ENCODE measurements at places on chromosomes 12 and 14.

DNA sequence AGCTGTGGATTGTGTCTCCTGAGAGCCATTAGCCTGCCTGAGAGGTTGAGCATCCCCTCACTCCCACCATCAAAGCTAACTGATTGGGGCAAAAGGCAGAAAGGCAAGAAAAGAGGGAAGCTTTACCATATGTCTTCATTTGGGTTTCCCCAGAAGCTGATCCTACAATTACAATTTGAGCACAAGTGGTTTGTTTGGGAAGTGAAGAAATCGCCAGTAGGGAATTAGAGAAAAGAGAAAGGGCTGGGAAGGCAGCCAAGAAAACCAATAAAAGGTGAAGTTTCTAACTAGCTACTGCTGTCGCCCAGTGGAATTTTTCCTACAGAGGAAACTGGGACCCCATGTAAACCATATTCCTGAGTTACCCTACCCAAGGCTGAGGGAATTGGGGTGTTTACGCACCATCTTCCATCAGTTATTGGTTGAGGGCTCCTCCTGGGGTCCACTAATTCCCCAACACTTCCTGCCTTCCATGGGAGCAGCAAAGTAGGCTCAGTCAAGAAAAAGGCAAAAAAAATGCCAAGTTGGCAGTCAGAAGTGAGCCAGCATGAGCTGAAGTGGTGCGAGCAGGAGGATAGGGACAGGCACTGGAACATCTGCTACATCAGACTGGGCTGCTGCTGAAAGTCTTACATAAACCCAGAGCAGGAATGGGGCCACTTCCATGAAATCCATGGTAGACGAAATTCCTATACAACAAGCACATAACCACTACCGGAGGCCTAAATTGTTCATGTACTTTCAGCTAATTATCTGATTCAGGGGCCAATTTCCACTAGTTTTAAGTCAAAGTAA lies 17.3 kb downstream of the KCNK10 start:
- DNase-seq: no peak

GRCh38 chr12:62313727-62314380 lies 53.6 kb downstream of the USP15 start:
- no peak for DNase-seq

DNA sequence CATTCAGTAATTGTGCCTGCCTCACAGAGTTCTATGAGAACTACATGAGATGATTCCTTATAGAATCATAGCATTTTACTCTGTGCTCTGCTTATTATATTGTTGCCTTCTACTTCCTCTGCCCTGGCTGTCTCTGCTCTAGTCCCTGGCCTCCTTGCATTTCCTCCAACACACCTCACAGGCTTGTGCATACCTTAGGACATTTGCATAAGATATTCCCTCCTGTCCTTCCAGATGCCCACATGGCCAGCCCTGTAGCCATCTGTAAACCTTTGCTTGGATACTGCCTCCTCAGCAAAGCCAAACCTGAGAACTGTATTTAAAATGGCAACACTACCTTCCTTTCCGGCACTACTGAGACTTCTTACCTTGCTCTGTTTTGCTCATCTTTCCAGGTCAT lies 453.6 kb downstream of the NELL2 start:
- no peak for DNase-seq

- DNase-seq: no peak
Measured at GRCh38 chr12:64895526-64895925, 71.1 kb downstream of the TBC1D30 start.

DNA sequence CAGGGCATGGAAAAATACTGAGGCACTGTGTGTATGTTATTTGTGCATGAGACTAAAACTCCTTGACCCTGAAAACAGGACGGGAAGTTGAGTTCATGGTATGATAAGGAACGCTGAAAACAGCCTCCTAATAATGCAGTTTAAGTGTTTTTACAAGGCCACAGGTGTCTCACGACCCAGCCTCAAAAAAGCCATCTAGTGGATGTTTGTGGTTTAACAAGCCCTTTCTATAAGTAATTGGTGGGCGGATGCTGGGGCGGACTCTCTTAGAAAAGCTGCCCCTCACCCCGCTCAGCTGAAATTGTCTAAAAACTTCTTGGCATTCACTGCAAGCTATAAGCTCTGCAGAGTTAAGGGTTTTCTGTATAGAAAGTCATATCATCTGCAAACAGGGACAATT lies 184.5 kb downstream of the NUBPL start:
- DNase-seq: no peak

GRCh38 chr14:78071016-78071549 lies 99.1 kb upstream of the NRXN3 start:
- no peak for DNase-seq

- DNase-seq: no peak
Measured at GRCh38 chr12:22993609-22994315, 368.8 kb downstream of the ETNK1 start.

GRCh38 chr12:101891462-101891971 lies 14.1 kb downstream of the DRAM1 start:
- no peak for DNase-seq

DNA sequence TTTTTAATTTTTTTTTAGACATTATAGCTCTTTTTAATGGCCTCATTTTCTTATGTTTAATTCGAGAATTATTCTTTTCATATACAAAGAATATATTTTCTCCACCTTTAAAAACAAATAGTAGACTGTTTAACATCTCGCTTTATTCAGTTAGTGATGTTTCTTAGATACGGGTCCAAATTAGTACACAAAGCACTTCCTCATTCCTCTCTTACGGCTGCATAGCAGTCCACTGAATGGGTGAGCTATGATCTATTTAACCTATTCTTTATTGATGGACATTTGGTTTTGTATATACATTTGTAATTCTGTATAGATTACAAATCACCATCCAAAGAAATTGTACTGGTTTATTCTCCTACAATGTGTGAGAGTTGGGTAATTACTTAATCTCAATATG lies 8.3 kb upstream of the GPR162 start:
- DNase-seq: no peak

GRCh38 chr12:69470189-69471075 lies at the start of gene FRS2:
FRS2 (plus strand) TSS chr12:69470388; CDS start chr12:69569031, 98,643 bp downstream.
- peak; percentile 95 for DNase-seq

GRCh38 chr14:29687866-29688265 lies 239.8 kb downstream of the PRKD1 start:
- DNase-seq: no peak

GRCh38 chr12:44930972-44931600 lies 55.0 kb upstream of the NELL2 start:
- DNase-seq: no peak

DNA sequence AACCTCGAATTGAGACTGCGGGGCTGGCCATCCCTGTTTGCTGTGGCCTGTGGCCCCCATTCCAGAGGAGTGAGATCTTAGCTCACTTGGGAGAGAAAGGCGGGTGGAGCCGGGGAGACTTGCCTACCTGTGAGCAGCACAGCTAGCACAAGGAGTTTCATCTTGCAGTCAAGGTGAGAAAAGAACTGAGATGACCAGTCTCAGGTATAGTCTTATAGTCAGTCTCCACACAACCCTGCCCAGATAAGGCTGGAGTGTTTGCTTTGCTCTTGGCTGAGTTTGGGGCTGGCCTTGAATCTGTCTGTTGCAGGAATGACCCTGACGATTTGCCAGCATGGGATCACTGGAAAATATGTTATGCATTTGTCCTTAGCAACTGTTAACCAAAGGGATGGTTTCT lies at the start of gene PLA2G1B:
TSS of gene PLA2G1B (minus strand) at position 187 of the 400 bp plus-strand sequence. CDS start at position 161, 26 bp downstream.
- DNase-seq: no peak

DNA sequence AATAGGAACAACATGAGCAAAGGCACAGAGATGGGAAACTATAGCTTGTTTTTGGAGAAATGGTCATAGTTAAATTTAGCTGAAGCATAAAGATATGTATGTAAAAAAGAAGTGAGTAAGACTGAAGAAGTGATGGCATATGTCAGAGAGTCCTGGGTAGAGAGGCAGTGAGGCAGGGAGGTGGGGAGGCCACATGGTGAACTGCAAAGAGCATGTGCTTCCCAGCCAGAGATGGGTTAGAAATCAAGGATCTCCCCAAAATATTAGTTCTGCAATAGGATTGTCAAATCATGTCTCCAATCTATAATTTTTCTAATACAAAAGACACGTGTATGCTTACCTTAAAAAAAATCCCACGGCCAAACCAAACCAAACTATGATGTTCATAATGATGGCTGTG lies 82.1 kb upstream of the STXBP6 start:
- DNase-seq: no peak

GRCh38 chr12:116427200-116427930 lies 131.8 kb upstream of the MAP1LC3B2 start:
- DNase-seq: no peak

- no peak for DNase-seq
Measured at GRCh38 chr14:100345711-100346110, 22.6 kb downstream of the SLC25A47 start.

GRCh38 chr12:56616925-56617324 lies 13.2 kb downstream of the BAZ2A start:
- no peak for DNase-seq

GRCh38 chr12:53651737-53652136 lies 24.1 kb downstream of the ATP5MC2 start:
- no peak for DNase-seq

Data from WERI-Rb-1 (cell line).